Activated naive CD4-positive, alpha-beta T cell (primary cell): ENCODE measurements at places on chromosomes 3 and 15.

DNA sequence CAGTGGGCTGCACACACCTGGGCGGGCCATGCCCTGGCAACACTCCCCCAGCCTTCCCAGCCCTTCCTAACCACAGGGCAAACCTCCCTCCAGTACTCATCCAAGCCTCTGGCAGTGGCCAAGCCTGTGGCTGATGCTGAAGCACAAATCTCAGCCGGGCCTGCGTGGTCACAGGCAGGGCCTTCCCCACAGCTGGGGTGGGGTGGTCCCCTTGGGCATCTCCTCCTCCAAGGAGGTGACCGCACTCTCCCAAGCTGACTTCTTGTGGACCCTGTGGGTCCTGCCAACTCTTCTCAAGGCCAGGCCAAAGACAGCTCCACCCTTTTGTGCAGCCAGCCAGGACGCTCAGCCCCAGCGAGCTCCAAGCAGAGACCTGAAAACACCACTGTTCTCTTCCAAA is 21.4 kb downstream of the GRAMD2A start:
- DNase-seq: no peak

GRCh38 chr3:138404121-138404520 is 30.3 kb upstream of the ESYT3 start:
- DNase-seq: no peak

- no peak for DNase-seq
These were observed 21.6 kb upstream of the TAFA4 start for GRCh38 chr3:68953816-68954444.

GRCh38 chr3:102084704-102085103 is 235.4 kb downstream of the NFKBIZ start:
- DNase-seq: no peak

DNA sequence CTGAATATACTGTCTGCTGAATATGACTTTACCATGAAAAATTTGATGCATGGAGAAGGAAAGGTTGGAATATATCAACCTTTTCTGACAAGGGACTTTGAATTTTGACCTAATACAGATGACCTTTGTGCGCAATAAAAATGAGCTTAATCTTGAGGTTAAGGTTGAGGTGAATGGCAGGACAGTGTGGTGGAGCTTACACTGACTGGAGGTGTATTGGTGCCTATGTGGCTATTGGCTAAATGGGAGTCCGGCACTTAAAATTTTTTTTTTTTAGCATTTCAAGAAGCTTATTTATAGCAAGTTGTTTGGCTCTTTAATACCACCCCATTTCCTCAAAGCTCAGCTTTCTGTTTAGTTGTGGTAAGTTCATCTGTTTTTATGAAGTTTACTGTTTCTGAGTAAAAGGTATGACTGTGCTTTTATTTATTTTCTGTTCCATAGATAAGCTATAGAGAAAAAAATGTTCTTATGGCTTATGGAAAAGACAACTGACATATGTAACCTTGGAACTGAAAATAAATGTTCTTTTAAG is 15.2 kb downstream of the CDIN1 start:
- DNase-seq: no peak

- DNase-seq: no peak
These were observed 1088.0 kb downstream of the AGBL1 start for GRCh38 chr15:87167706-87168105.

DNA sequence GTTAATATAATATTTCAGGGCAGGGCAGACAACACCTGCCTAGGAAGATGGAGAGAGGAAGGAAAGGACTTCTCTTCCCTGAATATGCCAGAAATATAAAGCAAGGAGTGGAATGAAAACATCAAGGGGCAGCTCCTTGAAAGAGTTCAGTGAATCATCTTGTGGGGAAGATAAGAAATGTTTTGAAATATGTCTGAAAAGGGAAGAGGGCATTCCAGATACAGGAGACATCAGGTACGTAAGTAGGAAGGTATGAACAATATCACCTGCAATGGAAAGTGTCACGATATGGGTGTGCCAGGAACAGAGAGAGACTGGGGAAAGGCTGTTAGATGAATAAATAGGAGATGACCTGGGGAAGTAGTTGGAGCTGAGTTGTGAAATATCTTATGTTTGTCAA is 75.8 kb upstream of the WDR72 start:
- no peak for DNase-seq

DNA sequence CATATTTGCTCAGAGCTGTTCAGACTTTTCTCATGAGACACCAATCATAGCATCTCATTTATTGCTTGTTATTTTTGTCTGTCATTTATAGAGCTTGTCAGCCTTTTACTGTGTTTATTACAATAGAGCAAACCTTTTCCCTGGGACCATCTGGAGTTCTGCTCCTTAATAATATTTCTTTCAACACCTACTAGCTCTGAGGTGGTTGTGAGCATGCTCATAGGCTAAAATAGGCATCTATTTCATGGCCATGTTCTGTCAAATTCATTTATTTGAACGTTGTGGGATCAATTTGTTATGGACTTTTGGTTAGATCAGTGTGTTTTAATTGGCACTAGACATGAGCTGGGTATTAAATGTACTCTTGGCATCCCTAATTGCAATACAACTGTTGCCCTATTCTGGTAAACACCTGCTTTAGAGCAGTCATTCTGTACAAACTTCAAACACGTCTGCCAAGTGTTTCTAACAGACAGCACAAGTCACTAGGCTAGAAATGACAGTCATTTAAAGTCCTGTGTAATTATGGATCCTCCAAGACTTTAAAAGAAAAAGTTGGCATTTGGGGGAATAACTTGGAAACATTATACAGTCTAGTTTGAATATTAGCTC is 766.3 kb downstream of the ZNF385D start:
- DNase-seq: no peak
